ENCODE measurements at places on chromosomes 1 and 21. TPM values are rescaled to one million over a fixed set of nuclear protein-coding genes. Genes with fewer than 3 reads are reported as not detected.

The TSPAN2 gene
- total RNA-seq, result 2.3 TPM

The SH2D1B gene
- not detected for total RNA-seq

The KLHDC7A gene
- total RNA-seq, result not detected

The AGT gene
- 1.5 TPM for total RNA-seq

The TRIM45 gene
- 2.5 TPM for total RNA-seq

The ZBTB8B gene
- not detected for total RNA-seq

Data from epithelial cell of alveolus of lung (primary cell).